ENCODE measurements at places on chromosomes 5 and 9. TPM values are rescaled to one million over a fixed set of nuclear protein-coding genes. Genes with fewer than 3 reads are reported as not detected.

The SUSD3 gene
- 43.8 TPM for total RNA-seq

The ARHGEF37 gene
- total RNA-seq, result 1.1 TPM

The PCDHB6 gene
- total RNA-seq, result 0.09 TPM

The MARCOL gene
- total RNA-seq, result not detected

The PCDHA1 gene
- not detected for total RNA-seq

DNA sequence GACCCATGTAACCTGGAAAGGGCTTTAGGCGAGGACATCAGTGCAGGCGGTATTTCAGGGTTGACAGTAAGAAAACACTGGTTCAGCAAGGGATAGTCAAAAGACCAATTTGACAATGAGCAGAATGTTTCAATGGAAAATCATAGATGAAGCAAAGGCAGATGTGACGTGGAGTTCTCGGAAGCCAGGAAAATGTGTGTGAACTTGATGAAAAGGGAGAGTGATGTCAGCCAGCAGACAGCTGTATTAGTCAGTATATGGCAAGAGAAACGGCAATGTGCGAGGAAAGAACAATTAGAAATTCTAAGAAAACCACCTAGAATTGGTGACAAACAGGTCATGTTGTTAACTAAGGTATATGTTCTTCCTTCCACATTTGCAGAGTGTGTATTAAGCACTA lies 503.9 kb upstream of the DAB2 start:
- no peak overlapping the region for H3K4me3 ChIP-seq
- no peaks in the 10 kb centered on the region for H3K36me3 ChIP-seq
- H3K27me3 ChIP-seq, result no peaks in the 10 kb centered on the region
- DNase-seq, result no peak
- H3K4me1 ChIP-seq, result no peaks in the 10 kb centered on the region

- no peaks in the 10 kb centered on the region for H3K36me3 ChIP-seq
- H3K27me3 ChIP-seq, result no peaks in the 10 kb centered on the region
- DNase-seq, result no peak
- H3K27ac ChIP-seq, result no peak overlapping the region
Observed at GRCh38 chr5:37859805-37860204, 20.0 kb upstream of the GDNF start.

DNA sequence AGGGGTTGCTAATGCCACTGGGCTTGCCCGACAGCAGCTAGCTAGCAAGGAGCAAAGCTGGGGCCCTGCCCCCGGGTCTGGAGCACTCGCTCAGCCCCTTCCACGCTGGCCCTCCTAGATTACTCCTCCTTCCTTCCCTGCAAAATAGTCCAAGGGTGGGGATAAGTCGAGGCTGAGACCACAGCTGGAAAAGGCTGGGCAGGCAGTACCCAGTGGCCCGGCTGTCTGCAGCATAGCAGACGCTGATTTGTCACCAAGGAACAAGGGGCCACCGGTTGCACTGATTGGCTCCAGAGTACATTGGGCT lies 73.9 kb downstream of the ADAMTS2 start:
- H3K4me1 ChIP-seq, result no peaks in the 10 kb centered on the region
- H3K36me3 ChIP-seq, result no peaks in the 10 kb centered on the region
- H3K4me3 ChIP-seq, result no peak overlapping the region
- H3K27me3 ChIP-seq, result peaks cover under 1% of the 10 kb centered on the region
- DNase-seq, result no peak

DNA sequence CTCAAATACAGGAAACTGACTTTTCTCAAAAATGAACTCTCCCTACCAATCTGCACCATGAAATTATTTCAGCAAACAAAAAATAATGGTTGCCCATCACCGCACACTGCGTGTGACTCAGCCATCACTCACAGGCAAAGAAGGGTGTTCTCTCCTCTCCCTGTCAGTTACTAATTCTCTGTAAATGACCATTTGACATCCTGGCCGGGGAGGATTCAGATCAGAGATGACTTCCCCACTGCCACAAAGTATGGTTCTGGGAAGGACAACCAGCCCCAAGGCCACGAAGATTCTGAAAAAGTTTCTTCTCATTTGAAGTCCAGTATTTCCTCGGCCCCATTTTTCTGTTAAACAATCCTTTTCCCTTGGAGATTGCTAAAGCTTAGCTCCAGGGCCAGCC lies 199.4 kb downstream of the AUH start:
- no peaks in the 10 kb centered on the region for H3K36me3 ChIP-seq
- no peaks in the 10 kb centered on the region for H3K27me3 ChIP-seq
- H3K27ac ChIP-seq, result no peak overlapping the region
- H3K4me1 ChIP-seq, result peaks cover 51% of the 10 kb centered on the region

DNA sequence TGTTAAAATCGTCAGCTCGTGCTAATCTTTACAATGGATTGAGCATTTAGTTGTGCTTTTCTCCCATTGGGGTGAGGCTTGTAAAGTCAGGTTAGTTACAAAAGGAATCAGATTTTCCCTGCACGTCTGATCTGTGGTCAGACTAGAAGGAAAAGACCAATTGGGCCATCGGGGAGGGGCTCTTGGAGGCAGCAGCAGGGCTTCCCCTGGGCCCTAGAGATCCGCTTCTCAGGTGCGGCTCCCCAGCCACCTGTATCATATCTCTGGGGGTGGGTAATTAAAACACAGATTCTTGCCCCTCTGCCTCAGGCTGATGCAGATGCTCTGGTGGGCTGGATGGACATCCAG lies 200.3 kb downstream of the HSPA4 start:
- H3K4me1 ChIP-seq, result peaks cover 3% of the 10 kb centered on the region
- H3K4me3 ChIP-seq, result no peak overlapping the region
- DNase-seq, result no peak
- H3K27ac ChIP-seq, result no peak overlapping the region

DNA sequence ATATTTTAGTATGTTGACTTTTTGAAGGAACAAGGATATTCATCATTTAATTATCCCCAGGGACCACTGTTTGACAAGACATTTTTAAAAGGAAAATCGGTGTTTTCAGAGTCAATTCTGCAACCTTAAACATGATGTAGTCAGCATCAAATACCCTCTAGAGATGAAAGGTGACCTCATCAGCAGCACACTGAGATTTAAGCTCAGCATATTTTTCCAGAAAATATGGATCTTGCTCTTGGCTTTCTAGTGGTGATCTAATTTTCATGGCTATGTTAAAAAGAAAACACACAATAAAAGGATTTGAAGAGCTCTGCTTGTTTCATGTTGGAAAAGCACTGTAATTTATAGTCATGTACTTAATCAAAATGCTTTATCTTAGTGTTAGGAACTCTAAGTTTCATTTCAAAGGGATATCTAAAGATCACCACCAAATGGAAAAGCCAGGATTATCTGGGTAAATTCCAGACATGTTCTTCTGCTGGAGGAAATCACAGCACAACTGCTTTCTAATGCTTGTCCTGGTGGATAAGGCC lies 487.2 kb downstream of the ENC1 start:
- no peak for DNase-seq
- no peaks in the 10 kb centered on the region for H3K27me3 ChIP-seq
- H3K27ac ChIP-seq, result no peak overlapping the region
- H3K4me3 ChIP-seq, result no peak overlapping the region

DNA sequence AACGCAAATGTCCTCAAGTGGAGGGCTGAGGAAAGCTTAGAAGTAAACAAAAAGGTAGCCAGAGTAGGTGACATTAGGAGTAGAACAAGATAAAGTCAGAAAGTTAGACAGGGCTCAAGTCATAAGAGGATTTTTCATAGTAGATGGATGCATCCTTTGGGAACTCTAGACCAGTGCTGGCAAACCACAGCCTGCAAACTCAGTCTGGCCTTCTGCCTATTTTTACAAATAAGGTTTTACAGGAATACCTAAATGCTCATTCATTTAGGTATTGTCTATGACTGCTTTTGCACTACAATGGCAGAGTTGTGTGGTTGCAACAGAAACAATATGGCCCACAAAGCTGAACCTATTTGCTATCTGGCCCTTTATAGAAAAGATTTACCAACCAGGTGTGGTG lies 116.0 kb upstream of the HMHB1 start:
- H3K4me1 ChIP-seq, result peaks cover 4% of the 10 kb centered on the region
- H3K27ac ChIP-seq, result no peak overlapping the region
- no peaks in the 10 kb centered on the region for H3K36me3 ChIP-seq
- no peak for DNase-seq

GRCh38 chr9:15942831-15943424 lies 390.1 kb downstream of the CCDC171 start:
- no peak overlapping the region for H3K4me3 ChIP-seq
- DNase-seq, result peak; percentile 77
- no peaks in the 10 kb centered on the region for H3K36me3 ChIP-seq
- H3K27ac ChIP-seq, result no peak overlapping the region

DNA sequence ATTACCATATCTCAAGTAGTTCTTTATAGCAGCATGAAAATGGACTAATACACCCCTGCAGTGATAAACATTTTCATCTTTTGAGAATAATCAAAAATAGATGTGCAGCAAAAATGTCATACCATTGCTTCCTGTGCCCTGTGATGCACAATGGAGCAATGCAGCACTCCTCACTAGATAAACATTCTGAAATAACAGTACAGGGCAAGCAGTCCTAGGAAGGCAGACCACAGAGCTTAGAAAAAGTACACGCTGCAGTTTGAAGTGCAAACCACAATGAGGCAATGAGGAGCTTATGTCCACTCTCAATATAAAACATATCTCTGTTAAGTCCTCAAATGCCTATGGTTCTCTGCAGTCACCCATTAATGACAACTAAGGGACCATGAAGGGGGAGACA lies 367.6 kb downstream of the PDE4D start:
- no peak overlapping the region for H3K4me3 ChIP-seq
- no peak for DNase-seq
- no peaks in the 10 kb centered on the region for H3K27me3 ChIP-seq
- H3K4me1 ChIP-seq, result no peaks in the 10 kb centered on the region

- H3K36me3 ChIP-seq, result no peaks in the 10 kb centered on the region
- H3K27ac ChIP-seq, result no peak overlapping the region
- no peak for DNase-seq
- H3K4me1 ChIP-seq, result no peaks in the 10 kb centered on the region
Observed at GRCh38 chr5:121937762-121938161, 24.0 kb upstream of the SRFBP1 start.

DNA sequence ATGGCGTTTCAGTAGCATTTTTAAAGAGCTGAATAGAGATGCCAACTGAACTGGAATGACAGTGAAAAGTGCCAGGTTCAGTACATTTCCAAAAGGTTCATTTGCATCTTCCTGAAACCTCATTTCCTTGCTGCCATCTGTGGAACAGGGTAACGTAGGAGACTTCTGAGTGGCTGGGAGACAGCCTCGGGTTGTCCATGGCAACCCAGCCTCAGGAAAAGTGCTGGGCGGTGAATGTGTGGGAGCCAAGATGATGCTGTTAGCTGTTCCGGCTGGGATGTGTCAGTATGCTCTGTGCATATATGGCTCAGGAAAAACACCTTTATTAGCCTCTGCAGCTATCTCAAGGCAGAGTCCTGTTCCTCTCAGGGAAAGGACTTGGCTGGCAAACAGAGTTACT lies 87.5 kb downstream of the KLHL3 start:
- peaks cover 13% of the 10 kb centered on the region for H3K36me3 ChIP-seq
- H3K4me1 ChIP-seq, result no peaks in the 10 kb centered on the region
- no peak for DNase-seq
- H3K27ac ChIP-seq, result no peak overlapping the region
- no peaks in the 10 kb centered on the region for H3K27me3 ChIP-seq
- no peak overlapping the region for H3K4me3 ChIP-seq

- H3K27ac ChIP-seq, result no peak overlapping the region
- no peaks in the 10 kb centered on the region for H3K27me3 ChIP-seq
- H3K36me3 ChIP-seq, result no peaks in the 10 kb centered on the region
- no peak for DNase-seq
- no peaks in the 10 kb centered on the region for H3K4me1 ChIP-seq
Observed at GRCh38 chr9:135310134-135310533, 169.4 kb upstream of the PPP1R26 start.

GRCh38 chr5:113202746-113203716 lies 226.4 kb downstream of the DCP2 start:
- H3K4me3 ChIP-seq, result no peak overlapping the region
- H3K4me1 ChIP-seq, result no peaks in the 10 kb centered on the region
- no peaks in the 10 kb centered on the region for H3K36me3 ChIP-seq
- no peaks in the 10 kb centered on the region for H3K27me3 ChIP-seq
- no peak for DNase-seq
- no peak overlapping the region for H3K27ac ChIP-seq

DNA sequence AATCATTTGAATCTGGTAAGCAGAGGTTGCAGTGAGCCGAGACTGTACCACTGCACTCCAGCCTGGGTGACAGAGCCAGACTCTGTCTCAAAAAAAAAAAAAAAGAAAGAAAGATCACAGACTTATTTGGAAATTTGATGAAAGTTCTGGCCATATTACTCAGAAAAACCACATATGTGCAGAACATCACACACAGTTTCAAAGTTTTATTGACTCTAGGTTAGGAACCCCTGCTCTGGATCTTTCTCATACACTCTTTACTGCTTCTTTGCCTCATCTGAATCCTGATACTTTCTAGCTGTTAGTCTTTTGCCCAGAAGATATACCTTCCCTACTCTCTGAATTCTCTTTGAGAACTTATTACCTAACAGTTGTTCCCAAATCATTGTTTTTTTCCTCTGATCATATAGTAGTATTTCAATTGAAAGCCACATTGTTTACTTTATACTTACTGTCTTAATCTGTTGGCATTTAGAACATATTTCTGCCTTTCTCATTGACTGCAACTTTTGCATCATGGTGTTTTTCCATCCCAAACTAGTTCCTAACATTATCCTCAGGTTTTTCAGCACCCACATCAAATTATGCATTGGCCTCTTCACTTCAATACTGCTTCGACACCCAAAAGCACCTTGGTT lies 68.7 kb downstream of the LNPEP start:
- H3K36me3 ChIP-seq, result peaks cover 64% of the 10 kb centered on the region
- no peak for DNase-seq
- H3K27me3 ChIP-seq, result no peaks in the 10 kb centered on the region
- no peak overlapping the region for H3K27ac ChIP-seq

- no peaks in the 10 kb centered on the region for H3K4me1 ChIP-seq
- H3K36me3 ChIP-seq, result no peaks in the 10 kb centered on the region
- H3K27me3 ChIP-seq, result no peaks in the 10 kb centered on the region
- no peak overlapping the region for H3K27ac ChIP-seq
- no peak for DNase-seq
Observed at GRCh38 chr9:117936185-117937130, 232.3 kb downstream of the TLR4 start.

GRCh38 chr5:147487031-147487750 lies 22.7 kb downstream of the DPYSL3 start:
- H3K27ac ChIP-seq, result no peak overlapping the region
- peaks cover 3% of the 10 kb centered on the region for H3K4me1 ChIP-seq
- no peak overlapping the region for H3K4me3 ChIP-seq
- no peaks in the 10 kb centered on the region for H3K36me3 ChIP-seq
- peaks cover 4% of the 10 kb centered on the region for H3K27me3 ChIP-seq

GRCh38 chr5:176906126-176906525 lies 7.0 kb upstream of the HK3 start:
- DNase-seq, result no peak
- no peak overlapping the region for H3K27ac ChIP-seq
- peaks cover 64% of the 10 kb centered on the region for H3K36me3 ChIP-seq
- no peaks in the 10 kb centered on the region for H3K27me3 ChIP-seq

DNA sequence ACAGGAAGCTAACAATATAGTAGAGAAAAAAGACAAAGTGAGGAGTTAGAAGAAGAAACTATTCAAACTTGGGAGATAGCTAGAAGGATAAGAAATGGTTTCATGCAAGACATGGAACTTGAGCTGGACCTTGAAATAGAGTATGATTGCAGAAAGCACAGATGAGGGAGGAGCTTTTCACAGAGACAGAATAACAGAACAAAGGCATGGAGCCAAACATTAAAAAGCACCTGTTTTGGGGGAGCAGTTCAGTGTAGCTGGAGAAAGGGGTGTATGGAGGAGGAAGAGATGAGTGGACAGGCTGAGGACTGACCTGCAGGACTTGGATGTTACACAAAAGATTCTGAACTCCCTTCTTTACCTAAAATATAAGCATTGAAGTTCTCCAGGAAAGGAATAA lies 25.2 kb downstream of the DTWD2 start:
- no peak for DNase-seq
- no peaks in the 10 kb centered on the region for H3K36me3 ChIP-seq
- no peaks in the 10 kb centered on the region for H3K4me1 ChIP-seq
- H3K27me3 ChIP-seq, result no peaks in the 10 kb centered on the region
- H3K4me3 ChIP-seq, result no peak overlapping the region

Measured in thymus (tissue), 14 donors.